ENCODE measurements at places on chromosomes 4 and X.

GRCh38 chr4:148955564-148956297 lies 513.5 kb upstream of the NR3C2 start:
- DNase-seq: no peak

GRCh38 chrX:129957241-129958082 lies 25.0 kb upstream of the BCORL1 start:
- DNase-seq: peak; percentile 35

DNA sequence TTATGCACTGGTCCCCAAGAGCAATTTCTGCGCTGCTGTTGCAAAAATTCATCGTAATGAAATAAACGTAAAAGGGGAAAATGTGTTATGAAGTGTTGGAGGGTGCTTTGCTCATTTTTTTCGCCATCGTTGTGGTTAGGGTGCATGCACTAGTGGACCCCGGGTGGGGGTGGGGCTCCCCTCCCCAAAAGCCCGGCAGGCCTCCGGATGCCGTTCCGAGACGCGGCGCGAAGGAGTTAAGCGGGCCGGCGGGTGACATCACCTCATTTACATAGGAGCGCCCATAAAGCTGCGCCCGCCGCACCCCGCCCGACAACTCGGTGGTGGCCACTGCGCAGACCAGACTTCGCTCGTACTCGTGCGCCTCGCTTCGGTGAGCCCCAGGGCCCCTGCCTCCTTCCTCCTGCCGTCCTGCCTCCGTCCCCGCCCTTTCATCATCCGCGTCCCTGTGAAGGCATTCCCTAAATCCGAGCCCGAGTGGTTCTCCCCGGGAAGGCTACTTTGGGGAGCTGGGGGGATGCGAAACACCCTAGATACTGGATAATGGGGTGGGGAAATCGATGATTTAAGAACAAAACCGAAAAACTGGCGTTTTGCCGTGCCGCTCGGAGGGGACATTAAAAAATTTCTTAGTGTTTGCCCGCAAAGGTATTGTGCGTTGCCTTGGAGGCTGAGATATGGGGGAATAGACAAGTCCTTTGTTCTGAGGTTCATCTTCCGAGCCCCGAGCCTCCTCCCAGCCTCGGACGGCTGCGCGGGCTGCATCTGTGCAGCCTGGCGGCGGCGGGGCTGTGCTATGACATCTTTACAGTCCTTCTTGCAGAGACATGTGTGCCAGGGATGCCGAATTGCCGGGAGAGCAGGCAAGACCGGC lies at the start of gene TMSB4X:
Gene TMSB4X, plus strand, starts transcription at position 315 of the 874 bp plus-strand sequence.
- DNase-seq: peak; percentile 82

DNA sequence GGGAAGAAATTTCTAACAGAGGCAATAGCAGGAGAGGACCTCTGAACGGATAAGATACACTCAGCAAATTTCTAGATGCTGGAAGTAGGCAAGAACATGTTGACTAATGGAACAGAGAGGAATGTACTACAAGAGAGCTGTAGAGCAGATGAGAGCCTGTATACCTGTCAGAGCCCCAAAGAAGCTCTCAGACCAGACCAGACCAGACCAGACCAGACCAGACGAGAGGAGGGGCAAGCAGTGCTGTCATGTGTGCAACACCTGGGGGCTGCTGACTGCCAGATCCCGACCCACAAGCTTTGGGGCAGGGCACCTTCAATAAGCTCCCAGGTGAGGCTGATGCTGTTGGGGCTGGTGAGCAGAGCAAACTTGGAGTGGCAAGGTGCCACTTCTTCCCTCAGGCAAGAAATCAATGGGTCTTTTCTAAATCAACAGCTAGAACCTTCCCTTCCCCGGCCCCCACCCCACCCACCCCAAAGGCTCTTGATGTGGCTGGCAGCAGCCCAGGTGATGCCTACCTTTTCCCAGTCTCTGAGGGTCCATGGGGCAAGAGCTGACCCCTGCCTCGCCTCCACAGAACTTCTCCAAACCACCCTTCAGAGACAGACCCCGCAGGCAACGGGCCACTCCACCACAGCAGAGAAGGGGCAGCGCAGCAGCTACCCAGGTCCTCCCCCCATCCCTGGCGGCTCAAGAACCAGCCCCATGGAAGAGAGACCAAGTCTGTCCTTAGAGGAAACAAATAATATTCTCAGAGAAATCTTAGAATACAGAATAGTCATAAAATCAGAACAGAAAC lies 32.7 kb downstream of the MECP2 start:
- no peak for DNase-seq

- no peak for DNase-seq
Measured at GRCh38 chrX:3351276-3351675, 4.8 kb upstream of the MXRA5 start.

DNA sequence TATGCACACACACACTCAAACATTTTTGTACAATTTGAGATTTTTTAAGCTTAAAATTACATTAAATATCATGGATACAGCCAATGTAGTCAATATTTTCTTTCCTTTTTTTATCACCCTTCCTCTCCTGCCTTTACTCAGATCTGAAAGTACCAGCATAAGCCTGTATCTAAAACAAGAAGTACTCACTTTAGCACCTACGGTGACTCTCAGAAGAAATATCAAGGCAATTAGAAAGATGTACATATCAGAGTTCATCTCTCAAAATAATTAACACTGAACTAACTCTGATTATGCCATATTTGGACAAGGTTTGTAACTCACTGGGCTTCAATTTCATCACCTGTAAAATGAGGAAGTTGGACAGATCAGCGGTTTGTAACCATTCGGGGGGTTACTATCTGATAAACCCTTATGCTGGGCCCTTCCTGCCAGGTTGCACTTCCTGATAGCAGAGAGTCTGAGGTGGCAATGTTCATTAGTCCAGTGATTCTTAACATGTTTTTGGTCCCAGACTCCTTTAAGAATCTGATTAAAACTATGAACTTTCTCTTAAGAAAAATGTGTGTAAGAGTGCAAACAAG lies 5.7 kb upstream of the GPR174 start:
- no peak for DNase-seq

DNA sequence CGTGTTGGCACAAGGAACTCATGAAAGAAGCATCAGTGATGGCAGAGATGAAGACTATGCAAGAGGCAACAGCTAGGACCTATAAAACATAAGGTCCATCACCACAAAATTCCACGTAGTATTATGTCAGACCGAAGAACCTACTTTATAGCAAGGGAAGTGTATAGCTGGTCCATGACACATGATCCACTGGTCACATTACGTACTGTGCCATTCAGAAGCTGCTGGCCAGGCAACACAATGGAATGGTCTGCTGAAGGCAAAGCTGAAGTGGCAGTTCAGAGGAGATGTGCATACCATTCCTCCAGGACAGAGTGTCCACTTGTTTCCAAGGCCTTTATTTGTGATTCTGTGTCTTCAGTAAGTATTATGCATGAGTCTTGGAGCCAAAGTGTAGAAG lies 215.5 kb upstream of the UGT8 start:
- DNase-seq: no peak

DNA sequence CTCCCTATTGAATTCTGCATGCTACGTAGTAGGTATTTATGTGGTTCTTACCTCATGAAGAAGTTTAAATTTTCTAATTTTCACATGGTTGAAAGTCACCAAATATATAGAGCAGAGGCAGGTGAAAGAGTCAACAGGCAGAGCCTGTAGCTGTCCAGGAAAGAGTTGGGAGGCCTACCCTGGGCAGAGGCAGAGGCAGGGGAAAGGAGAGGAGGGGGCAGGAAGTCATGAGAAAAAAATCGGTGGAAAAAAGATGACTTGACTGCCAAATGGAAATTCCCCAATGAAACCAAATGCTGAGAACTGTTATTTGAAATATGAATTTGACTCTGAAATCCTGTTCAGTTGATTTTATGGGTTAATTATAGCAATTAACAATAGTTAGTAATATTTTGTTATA lies 23.1 kb upstream of the GPR34 start:
- no peak for DNase-seq

DNA sequence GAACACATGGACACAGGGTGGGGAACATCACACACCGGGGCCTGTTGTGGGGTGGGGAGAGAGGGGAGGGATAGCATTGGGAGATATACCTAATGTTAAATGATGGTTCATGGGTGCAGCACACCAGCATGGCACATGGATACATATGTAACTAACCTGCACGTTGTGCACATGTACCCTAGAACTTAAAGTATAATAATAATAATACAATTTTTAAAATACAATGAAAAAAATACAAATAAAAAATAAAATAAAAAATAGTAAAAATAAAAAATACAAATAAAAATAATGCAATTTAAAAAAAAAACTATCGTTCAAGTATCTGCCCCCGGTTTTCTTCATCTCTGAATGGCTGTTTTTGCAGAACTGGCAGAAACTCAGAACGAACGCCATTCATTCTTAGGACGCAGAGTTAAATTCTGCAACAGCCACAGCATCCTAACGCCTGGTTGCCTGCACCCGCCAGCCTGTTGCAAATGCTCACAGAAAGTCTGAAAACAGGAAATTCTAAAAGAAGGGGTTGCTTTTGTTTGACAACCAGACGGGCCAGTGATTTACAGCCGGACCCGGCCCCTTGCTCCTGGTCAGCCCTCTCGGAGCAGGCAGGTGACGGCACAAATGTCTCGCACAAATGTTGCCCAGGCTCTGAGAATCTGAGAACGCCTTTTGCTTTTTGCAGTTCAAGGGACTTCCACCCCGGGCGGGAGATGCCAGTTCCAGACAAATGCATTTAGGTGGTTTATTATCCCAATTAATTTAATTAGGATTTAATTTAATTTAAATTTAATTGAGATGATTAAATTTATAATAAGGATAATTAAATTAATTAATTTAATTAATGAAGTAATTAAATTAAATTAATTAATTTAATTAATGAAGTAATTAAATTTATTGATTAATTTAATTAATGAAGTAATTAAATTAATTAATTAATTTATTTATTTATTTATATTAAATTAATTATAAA lies 47.8 kb downstream of the CRLF2 start:
- DNase-seq: no peak

- no peak for DNase-seq
Measured at GRCh38 chr4:835148-836002, 9.4 kb upstream of the CPLX1 start.

- no peak for DNase-seq
Measured at GRCh38 chr4:46445710-46446314, 55.9 kb upstream of the GABRA2 start.

DNA sequence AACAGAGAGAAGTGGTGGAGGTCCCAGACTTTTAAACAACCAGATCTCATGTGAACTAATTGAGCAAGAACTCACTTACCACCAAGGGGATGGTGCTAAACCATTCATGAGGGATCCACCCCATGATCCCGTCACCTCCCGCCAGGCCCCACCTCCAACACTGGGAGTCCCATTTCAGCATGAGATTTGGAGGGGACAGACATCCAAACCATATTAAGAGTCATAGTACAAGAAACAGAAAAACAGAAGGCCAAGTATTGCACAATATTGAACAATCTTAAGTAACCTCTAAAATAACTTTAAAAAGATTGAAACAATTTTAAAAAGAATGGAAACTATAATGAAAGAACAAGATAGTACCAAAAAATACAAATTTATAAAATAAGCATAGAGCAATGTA lies 110.0 kb downstream of the CBR4 start:
- no peak for DNase-seq

GRCh38 chr4:123418351-123418931 lies 21.8 kb downstream of the SPRY1 start:
- DNase-seq: no peak

GRCh38 chr4:79267671-79268070 lies 58.2 kb downstream of the NAA11 start:
- no peak for DNase-seq

DNA sequence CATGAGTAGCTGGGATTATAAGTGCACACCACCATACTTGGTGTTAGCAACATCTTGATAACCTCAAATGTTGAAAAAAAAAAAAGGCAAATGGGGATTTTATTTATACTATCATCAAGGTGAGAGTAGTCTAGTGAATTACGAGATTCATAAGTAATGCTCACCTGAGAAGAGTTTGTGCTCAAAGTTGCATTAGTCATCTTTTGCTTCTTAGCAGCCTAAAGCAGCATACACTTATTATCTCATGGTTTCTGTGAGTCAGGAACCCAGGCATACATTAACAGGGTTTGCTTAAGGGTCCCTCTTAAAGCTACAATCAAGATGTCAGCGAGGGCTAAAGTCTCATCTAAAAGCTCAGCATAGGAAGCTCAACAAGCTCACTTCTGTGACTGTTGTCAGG lies 8.2 kb upstream of the EXOSC9 start:
- DNase-seq: no peak

DNA sequence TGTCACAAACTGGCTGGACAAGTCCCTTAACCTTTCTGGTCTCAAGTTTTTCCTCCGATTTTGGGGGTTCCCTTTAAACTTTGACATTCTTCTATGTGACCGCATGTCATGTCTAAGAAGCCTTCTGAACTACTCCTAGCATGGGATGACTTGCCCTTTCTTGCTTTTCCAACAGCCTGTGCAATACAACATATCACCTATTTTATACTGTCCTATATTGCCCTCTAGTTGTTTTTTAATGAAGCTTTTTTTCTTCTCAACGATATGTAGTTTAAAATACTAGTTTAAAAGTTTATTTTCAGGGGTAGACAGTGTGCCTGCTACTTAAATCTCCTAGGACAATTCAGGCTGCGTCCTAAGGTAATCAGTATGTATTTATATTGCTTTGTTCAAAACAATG lies 1.0 kb upstream of the IGBP1 start:
- no peak for DNase-seq

- no peak for DNase-seq
Measured at GRCh38 chrX:11272290-11272689, 20.9 kb upstream of the AMELX start.

- DNase-seq: no peak
Measured at GRCh38 chr4:179071131-179071530, 1628.9 kb upstream of the AGA start.

DNA sequence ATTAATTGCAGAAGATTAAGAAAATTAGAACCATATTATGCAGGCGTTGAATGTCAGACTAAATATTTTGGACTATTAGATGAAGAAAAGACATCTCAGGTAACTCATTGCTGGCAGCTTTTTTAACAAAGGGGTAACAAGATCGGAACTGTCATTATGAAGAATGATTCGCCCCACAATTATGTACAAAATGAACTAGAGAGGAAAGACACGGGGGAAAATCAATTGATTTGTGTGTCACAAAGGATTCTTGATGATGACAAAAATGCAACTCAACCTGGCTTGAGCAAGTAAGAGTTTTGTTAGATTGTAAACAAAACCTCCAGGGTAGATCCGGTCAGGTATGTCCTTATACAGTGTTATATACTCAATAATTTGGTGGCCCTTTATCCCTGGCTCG lies 12.5 kb upstream of the DCLK2 start:
- no peak for DNase-seq

- no peak for DNase-seq
Measured at GRCh38 chr4:109826719-109827118, 1.1 kb upstream of the RRH start.

Measured in activated T-cell treated with anti-CD3 and anti-CD28 coated beads, Interleukin-2, amount 50 U/mL, for 1 hour (primary cell).